ENCODE measurements at places on chromosomes 4 and X. TPM values are rescaled to one million over a fixed set of nuclear protein-coding genes. Genes with fewer than 3 reads are reported as not detected.

The CT45A1 gene
- not detected for total RNA-seq

DNA sequence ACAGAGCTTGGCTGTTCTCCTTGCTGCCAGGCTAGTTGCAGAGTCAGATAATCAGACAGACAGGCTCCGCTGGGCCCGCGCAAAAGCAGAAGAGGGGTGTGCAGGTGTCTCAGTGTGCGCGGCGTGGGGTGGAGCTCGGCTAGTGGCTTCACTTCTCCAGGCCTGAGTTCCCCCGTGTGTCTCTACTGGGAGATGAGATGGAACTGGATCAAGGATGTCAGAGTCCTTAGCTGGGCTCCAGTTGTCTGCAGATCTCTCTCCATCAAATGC, 21.1 kb downstream of the HTRA3 start:
- no peaks in the 10 kb centered on the region for H3K36me3 ChIP-seq
- DNase-seq = no peak
- H3K4me3 ChIP-seq = no peak overlapping the region
- H3K4me1 ChIP-seq = no peaks in the 10 kb centered on the region
- H3K27ac ChIP-seq = no peak overlapping the region

DNA sequence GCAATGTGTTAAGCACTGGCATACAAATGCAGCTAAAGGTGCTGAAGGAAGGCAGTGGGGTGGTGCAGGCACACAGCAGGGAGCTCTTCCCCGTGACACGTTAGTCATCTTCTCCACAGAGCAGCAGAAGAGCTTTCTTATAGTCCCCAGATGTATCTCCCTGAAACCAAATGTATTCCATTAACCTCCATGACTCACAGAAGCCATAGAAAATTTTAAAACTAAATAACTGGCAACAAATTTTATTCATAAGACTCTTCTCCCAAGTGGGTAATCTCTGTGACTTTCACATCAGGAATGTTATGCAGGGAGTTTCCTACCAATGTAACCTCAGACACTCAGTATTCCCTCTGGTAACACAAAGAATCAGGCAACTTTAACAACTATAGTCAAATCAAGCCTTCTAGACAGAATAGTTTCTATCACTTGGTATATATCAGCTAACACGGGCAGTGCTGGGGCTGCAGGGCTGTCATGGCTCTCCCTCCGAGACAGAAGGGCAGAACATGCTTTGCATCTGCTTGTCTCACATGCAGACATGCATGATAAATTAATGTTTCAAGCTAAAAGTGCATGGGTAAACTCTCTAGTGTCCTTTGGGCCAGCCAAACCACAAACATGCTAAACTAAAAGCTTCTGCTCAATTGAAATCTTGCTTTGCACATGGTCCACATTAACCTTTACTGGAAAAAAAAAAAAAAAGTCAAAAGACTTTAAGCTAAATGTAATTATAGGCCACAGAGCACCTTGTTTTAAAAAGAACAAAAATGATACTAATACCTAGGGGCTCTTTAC, 28.2 kb downstream of the ANXA5 start:
- H3K4me3 ChIP-seq = no peak overlapping the region
- DNase-seq = no peak
- no peaks in the 10 kb centered on the region for H3K4me1 ChIP-seq
- no peak overlapping the region for H3K27ac ChIP-seq
- no peaks in the 10 kb centered on the region for H3K27me3 ChIP-seq

- no peak overlapping the region for H3K27ac ChIP-seq
- DNase-seq = no peak
- H3K27me3 ChIP-seq = no peaks in the 10 kb centered on the region
- peaks cover 10% of the 10 kb centered on the region for H3K4me1 ChIP-seq
- H3K4me3 ChIP-seq = no peak overlapping the region
- H3K36me3 ChIP-seq = peaks cover 10% of the 10 kb centered on the region
These were observed 78.1 kb downstream of the GALNT7 start for GRCh38 chr4:173246719-173247118.

DNA sequence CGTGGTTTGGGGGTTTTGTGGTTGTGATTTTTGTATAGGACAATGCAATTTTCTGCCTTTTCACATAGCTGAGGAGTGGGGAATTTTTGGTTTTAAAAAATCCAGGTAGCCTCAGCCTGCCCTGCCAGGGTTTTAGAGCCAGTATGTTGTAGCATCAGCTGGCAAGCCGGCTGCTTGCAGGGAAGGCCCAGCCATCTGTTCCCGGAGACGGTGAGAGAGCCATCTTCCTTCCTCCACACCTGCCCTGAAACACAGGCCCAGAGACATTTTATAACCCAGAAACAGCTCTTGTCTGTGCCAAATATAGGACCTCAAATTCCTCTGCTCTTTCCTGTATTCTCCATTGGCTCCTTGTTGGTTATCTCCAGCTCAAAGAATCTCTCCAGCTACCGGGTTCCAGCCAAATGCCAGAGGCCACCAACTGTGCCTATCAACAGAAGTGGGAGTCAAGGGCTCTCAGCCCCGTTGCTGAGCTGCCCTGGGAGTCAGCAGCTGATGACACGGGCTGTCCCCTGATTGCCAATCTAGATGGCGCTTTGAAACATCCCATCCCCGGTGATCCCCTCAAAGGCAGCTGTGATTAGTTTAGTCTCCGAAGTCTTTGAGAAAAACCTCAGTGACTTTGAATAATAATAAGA, 595.2 kb downstream of the MID1IP1 start:
- no peak for DNase-seq

Data from activated naive CD8-positive, alpha-beta T cell treated with anti-CD3 and anti-CD28 coated beads, Interleukin-2, amount 10 ng/mL, durations not matched to agents 7 days and 5 days (primary cell).